MG63 (cell line): ENCODE measurements at places on chromosomes 1 and 21. TPM values are rescaled to one million over a fixed set of nuclear protein-coding genes. Genes with fewer than 3 reads are reported as not detected.

The S100A5 gene
- total RNA-seq = not detected in 2 replicates

The EYA3 gene
- 7.2 and 23.1 TPM in 2 replicates for total RNA-seq

The OVAAL gene
- total RNA-seq = not detected in 2 replicates

The LCE2A gene
- total RNA-seq = not detected in 2 replicates

The VASH2 gene
- not detected in 2 replicates for total RNA-seq

The ESPN gene
- total RNA-seq = not detected in 2 replicates

The PADI4 gene
- not detected in 2 replicates for total RNA-seq

The AIM2 gene
- not detected in 2 replicates for total RNA-seq

The ARL8A gene
- 21.3 and 35.5 TPM in 2 replicates for total RNA-seq

The KRTAP7-1 gene
- total RNA-seq = not detected in 2 replicates

The UHMK1 gene
- total RNA-seq = 42.8 and 71.7 TPM in 2 replicates

The SYCP1 gene
- total RNA-seq = not detected in 2 replicates

The C1orf87 gene
- not detected in 2 replicates for total RNA-seq

The AMY1A gene
- not detected in 2 replicates for total RNA-seq

The ADPRS gene
- 64.5 and 65.4 TPM in 2 replicates for total RNA-seq

The EMC1 gene
- 43.8 and 49.6 TPM in 2 replicates for total RNA-seq

The SELP gene
- total RNA-seq = not detected in 2 replicates

The KIF2C gene
- total RNA-seq = 39.0 and 54.1 TPM in 2 replicates

The SOX13 gene
- 0.86 and 2.1 TPM in 2 replicates for total RNA-seq

- DNase-seq = no peak
Observed at GRCh38 chr1:70415882-70416281, 4.8 kb downstream of the CTH start.

DNA sequence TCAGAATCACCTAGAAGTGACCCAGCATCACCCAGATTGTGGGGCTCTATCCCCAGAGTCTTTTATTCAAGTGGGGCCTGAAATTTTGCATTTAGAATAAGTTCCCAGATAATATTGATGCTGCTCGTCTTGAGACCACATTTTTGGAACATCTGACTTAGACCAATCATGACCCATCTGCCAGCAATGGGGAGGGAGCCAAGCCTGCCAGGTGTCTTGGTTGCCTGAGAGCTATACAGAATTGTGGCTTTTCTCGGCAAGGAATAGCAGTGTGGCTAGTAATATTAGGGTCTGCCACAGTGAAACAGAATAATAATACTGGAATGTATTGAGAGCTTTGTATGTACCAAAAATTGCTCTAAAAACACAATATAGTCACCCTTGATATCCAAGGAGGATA, 31.1 kb upstream of the RGS8 start:
- DNase-seq = no peak

GRCh38 chr1:17509363-17509762, 30.1 kb upstream of the ARHGEF10L start:
- DNase-seq = no peak

- no peak for DNase-seq
Observed at GRCh38 chr1:70760154-70760553, 287.5 kb downstream of the PTGER3 start.

GRCh38 chr1:85660541-85660940, 47.7 kb downstream of the ZNHIT6 start:
- no peak for DNase-seq

DNA sequence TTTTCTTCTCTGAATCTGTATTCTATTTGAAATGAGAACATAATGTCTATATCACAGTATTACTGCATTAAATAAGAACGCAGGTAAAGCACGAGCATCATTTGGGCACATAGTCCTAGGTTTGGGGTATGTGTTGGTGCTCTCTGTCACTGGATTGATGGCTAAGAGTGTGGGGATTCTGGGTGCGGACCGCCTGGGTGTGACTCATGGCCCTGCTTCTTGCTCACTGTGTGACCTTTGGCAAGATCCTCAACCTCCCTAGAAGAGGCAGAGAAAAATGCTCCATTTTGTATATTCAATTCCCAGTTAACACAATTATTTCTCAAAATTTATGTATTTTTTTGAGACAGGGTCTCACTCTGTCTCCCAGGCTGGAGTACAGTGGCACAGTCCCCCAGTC, 99.7 kb downstream of the LAMC2 start:
- DNase-seq = peak; percentile 49

GRCh38 chr1:173043253-173043652, 7.5 kb downstream of the TNFSF18 start:
- DNase-seq = no peak

DNA sequence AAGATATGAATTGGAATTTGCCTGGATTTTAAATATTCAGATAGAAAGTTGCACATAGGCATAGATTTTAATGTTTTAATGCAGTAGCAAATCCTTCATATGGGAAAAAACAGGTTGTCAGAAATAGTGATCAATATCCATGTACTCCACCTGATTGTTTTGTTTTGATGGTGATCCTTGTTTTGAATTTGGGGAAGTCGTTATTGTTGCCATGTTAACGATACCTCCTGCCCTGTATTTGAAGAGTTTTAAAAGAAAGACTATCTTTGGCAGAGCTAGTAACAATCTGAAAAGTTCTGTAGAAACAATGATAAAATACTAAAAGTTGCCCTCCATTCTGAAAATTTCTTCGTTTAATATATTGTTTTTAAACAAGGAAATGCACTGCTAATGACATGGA, 1.1 kb downstream of the CEP350 start:
- no peak for DNase-seq

GRCh38 chr21:28949318-28949717, 43.4 kb downstream of the LTN1 start:
- no peak for DNase-seq

DNA sequence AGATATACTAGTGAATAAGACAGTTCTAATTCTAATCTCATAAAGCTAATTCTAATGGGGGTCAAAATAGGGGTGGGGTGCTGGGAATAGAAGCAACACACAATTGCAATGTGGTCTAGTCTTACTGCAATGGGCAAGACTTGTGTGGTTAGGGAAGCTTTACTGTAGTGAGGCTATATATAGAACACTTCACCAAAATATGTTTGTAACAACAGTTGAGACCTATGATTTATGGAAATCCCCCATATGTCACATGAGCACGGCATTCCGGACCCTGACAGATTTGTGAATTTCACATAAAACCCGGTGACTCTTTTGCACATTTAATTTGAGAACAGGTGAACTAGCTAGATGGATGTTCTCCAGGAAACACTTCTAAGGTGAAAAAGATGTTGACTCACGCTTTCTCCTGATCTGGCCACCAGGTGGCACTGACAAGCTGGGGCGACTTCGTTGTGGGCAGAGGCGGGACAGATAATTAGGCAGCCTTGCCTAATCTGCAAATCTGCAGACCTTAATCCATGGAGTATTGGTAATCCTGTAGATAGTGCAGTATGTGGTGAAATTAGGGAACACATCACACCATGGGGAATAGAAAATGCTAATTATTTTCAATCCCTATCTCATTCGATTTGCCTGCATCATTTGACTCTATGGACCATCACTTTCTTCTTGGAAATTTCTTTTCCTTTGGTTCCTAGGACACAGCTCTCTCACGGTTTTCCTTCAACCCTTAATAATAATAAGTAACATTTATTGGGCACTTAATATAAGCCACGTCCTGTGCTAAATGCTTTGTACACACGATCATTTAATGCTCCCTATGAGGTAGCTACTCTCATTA, 37.7 kb downstream of the KIAA0040 start:
- peak; percentile 45 for DNase-seq

DNA sequence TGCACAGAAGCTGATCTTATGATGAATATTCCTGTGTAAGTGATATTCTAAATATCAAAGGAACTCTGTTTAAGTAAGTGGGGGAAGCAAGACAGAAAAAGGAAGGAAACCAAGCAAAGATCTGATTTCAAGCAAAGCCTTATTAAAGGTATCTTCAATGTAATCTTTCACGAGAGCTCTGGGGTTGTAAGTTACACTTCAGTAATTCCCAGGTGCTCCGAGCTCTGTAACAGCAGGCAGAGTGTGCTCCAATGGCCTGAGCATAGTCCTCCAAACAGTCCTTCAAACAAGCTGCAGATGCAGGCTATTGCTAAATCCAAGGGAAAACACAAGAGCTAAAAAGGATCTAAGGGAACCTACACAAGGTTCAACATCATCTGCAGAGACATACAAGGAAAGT, 949.7 kb upstream of the TMPRSS15 start:
- no peak for DNase-seq

DNA sequence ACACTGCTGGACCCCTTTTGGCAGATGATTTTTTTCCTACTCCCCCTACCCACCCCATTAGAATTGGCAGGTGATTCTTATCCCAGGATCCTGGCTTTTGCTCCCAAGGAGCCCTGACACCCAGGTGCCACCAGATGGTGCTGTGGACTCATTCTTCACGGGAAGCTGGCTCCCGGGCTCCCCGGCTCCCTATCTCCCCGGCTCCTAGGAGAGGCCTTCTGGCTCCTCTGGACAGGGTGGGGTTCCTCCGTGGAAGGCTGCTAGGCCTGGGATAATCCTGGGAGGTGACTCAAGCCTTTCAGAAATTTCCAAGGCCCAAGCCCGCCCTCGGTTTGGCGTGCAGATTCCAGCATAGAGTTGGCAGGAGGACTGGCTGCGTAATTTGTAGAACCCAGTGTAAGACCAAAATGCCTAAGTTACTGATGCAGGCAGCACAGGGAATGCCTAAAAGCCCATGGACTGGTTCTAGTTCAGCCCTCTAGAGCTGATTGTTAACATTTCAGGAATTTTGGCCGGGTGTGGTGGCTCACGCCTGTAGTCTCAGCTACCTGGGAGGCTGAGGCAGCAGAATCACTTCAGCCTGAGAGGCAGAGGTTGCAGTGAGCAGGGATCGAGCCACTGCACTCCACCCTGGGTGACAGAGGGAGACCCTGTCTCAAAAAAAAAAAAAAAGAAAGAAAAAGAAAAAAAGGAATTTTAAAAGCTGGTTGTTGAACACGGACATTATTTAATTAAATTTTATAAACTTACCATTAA, 6.8 kb upstream of the BSDC1 start:
- peak; percentile 94 for DNase-seq

- DNase-seq = no peak
Observed at GRCh38 chr1:229645324-229645993, 19.4 kb downstream of the URB2 start.

DNA sequence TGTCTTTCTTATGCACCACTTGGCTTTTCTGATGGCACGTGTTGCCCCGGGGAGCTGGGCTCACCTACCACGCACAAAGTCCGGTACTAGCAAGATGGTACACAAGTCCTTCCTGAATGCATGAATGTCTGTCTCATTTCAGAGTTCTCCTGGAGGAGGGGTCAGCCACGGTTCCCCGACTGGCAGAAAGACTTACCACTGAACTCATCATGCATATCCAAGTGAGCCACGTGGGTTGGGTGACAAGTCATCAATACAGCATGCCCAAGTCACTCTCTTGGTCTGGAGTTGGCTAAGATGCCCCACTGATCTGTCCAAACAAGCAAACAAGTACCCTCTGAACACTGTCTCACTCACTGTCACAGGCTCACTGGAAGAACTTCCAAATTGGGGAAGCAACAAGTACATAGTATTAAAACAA, 28.6 kb upstream of the MX1 start:
- DNase-seq = no peak

GRCh38 chr1:104761961-104762570, 1012.4 kb downstream of the AMY1C start:
- DNase-seq = no peak

DNA sequence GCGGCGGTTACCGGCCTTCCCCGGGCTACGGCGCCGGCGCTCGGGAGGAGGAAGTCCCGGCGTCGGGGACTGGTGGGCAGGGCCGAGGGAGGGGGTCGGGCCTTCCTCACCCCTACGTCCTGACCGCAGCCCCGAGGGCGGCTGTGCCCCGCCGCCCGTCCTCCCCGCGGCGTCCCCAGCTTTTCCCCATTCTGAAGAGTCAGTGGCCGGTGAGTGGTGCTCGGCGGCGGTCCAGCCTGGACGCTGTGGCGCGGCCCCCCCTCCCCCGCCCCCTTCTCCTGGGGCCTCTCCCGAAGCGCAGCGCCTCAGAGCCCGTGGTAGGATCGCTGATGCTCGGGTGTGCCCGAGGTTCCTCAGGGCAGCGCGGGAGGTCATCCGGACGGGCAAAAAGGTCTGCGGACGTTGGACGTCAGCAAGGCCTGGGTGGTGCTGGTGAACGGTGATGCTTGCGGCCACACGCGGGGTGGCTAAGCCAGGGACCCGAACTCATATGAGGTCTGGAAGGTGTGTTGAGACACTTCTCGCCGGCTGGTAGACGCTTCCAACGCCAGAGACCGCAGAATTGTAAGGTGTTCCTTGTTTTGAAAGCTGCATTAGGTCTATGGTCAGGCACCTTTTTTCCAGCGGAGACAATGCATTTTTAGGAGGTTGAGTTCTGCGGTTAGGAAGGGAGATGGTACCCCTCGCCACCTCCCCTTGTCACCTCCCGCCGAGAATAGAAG, 725 bp downstream of the SLC25A33 start:
- peak; percentile 69 for DNase-seq

GRCh38 chr1:85135392-85135798, 65.4 kb downstream of the SYDE2 start:
- no peak for DNase-seq

DNA sequence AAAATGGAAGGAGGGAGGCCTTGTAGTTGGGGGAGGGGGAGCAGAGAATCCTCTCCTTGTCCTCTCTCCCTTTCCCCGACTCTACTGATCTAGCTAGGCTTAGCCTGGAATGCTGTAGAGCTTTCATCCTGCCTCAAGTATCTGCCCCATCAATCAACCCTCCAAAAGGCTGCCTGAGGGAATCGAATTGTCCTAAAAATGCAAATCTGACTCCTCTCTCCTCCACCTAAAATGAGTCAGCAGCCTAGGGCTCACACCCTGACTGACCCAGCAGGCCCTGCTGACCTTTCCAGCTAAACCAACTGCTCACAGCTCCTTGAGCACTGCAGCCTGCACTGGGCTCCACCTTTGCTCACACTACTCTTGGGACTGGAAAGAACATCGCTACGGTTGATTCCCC, 2.8 kb downstream of the HPDL start:
- DNase-seq = peak; percentile 38

GRCh38 chr1:11779715-11780379, 17.9 kb downstream of the C1orf167 start:
- no peak for DNase-seq

DNA sequence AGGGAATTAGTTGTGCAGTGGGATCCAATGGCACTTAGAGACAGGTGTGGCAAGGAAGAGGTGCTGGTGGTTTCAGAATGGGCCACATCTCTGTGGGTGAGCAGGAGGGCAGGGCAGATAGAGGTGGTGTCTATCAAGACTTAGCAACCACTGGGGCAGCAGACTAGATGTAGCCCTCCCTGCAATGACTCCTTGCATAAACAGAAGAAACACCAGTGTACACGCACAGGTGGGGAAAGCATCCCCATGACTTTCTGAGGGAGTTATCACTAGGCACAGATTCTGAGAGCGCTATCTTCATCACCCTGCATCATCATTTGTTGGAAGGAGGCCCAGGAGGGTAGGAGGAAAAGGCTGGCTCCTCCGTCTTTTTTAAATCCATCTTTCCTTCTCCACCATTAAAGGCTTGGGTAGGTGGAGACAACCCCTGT, 58.4 kb downstream of the PLXNA2 start:
- no peak for DNase-seq
